HTR-8/SVneo (cell line): ENCODE measurements at places on chromosomes 13 and 19.
A peak's percentile ranks its signal among the peaks of the same experiment; 100 is the strongest.

GRCh38 chr19:41159881-41160280 is 33.1 kb upstream of the CYP2S1 start:
- no peak for DNase-seq

GRCh38 chr13:88217883-88218282 is 546.7 kb downstream of the SLITRK5 start:
- DNase-seq: peak; percentile 3

- DNase-seq: no peak
Observed at GRCh38 chr13:36870050-36870692, 49.9 kb downstream of the SMAD9 start.

DNA sequence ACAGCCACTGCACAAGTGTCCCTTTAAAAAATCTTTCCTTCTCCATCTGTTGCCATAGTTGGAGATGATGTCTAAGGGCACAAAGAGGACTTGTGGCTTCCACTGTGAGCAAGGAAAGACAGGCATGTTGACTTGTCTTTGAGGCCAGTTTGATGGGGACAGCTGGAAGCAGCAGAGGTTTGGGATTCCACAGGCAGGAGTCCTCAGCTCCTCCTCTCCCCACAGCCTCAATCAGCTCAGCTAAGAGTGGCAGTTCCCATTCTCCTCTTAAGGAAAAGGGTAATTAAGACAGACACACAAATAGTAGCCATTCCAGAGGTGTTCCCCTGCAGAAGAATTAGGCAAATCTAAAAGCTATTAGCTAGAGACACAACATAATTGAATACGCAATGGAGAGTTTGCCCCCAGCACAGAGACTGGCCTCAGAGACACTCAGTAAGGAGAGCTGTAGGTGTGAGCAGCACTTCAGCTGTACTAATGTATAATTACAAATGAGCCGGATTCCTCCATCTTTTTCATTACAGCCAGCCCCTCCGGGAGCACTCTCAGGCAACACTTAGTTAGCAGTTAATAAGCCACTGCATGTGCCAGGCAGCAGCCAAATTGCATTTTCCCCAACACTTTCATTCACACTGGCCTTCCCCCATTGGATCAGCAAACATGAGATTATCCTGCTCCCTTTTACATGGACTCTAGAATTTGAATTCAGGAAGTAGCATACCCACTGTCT is 434.0 kb downstream of the FOXO1 start:
- no peak for DNase-seq

DNA sequence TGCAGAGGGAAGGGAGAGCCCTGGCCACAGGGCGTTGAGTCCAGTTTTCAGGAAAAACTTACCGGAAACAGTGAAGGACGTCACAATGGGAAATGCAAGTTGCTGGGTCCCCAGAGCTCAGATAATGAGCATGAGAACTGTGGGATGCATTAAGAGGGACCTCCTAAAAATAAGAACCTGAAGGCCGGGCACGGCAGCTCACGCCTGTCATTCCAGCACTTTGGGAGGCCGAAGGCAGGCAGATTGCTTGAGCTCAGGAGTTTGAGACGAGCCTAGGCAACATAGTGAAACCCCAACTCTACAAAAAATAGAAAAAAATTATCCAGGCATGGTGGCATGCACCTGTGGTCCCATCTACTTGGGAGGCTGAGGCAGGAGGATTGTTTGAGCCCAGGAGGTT is 170.6 kb downstream of the URI1 start:
- DNase-seq: no peak

GRCh38 chr13:41775251-41775650 is 185.7 kb downstream of the VWA8 start:
- no peak for DNase-seq

GRCh38 chr19:51546650-51547396 is 15.4 kb upstream of the SIGLEC6 start:
- DNase-seq: no peak

DNA sequence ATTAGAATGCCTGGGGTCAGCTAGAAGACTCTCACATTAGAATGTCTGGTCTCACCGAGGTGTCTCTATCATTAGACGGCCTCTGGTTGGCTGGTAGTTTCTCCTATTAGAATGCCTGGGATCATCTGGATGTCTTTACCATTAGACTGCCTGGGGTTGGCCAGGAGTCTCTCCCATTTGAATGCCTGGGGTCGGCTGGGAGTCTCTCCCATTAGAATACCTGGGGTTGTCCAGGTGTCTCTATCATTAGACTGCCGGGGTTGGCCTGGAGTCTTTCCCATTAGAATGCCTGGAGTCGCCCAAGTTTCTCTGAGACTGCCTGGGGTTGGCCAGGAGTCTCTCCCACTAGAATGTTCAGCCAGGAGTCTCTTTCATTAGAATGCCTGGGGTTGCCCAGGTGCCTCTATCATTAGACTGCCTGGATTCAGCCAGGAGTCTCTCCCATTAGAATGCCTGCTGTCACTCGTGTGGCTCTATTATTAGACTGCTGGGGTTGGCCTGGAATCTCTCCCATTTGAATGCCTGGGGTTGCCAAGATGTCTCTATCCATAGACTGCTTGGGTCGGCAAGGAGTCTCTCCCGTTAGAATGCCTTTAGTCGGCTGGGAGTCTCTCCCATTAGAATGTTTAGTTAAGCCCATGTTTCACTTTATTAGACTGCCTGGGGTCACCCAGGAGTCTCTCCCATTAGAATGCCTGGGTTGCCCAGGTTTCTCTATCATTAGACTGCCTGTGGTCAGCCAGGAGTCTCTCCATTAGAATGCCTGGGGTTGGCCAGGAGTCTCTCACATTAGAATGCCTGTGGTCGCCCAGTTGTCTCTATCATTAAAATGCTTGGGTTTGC is 1467.8 kb downstream of the UQCRFS1 start:
- no peak for DNase-seq

DNA sequence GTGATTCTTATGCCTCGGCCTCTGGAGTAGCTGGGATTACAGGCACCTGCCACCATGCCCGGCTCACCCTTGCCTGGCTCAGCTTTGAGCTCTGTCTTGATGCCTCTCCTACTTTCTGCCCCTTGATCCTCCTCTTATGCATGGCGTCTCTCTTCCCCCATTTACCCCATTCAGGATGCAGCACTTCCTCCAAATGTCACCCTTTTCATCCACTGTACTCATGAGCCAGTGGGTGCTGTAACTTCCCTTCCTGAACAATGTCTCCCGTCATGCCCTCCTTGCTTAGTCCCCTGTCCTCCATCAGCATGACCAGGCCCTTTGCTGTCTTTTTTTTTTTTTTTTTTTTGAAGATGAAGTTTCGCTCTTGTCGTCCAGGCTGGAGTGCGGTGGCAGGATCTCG is 3.4 kb upstream of the SIGLEC9 start:
- DNase-seq: no peak

DNA sequence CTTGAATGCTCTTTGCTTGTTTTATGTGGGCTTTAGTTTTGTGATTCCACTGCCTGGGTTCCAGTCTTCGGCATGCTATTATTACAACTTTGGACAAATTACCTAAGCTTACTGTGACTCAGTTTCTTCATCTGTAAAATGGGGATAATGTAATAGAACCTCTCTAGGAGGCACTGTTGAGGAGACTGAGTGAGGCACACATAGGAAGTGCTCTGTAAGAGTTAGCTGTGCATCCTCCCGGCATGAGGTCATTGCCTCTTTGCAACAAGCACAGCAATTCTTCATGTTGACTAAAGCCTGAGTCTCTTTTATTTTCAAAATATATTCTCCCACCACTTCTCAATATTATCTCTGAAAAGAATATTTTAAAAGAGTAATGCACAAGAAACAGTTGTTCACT is 227.4 kb downstream of the DLEU7 start:
- DNase-seq: no peak

GRCh38 chr13:20303636-20304035 is 71.5 kb upstream of the GJB6 start:
- DNase-seq: no peak

DNA sequence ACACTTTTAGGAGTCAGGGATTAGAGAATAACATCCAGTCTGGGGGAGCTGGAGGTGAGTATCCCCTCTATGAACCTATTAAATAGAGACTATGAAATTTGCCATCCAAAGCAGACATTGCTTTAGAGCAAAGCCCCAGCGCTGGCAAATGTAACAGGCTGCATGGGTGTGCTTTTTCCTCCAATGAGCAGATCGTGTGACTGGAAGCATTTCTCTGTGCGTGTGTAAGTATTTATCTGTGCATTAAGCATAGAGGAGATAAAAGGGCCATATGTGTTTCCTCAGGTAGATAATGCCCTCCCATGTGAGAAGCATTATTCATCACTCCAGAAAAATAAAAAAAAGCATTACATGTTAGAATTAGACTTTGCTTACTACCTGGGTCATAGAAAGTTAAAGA is 924 bp downstream of the TNFSF13B start:
- DNase-seq: no peak

DNA sequence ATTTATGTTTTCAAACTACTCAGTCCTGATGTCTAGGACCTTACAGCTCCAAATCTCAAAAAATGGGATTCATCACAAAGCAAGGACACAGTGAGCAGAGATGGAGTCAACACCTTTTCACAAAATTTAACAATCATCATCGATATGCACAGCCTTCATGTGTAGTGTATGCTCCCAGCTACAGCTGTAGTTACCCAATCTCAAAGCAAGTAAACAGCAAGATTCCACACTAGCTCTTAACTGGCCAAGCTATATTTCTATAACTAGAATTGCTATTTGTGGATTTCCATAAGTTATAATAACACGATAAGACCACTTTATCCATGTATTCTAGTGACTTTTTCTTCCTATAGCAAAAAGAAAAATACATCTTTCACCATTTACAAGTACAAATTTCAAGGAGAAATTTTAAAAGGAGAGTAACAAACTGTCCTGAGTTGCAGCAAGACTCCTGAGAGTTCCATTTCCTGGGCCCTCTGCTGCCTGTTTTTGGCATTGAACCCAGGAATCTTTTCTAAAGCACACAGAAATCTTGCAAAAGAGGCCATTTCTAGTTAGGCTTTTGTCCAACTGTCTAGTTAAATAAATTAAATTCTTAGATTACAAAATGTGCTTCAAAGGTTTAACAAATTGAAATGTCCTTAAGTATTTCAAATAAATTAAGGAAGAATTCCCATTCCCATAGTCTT is 460.6 kb downstream of the FGF14 start:
- DNase-seq: no peak

DNA sequence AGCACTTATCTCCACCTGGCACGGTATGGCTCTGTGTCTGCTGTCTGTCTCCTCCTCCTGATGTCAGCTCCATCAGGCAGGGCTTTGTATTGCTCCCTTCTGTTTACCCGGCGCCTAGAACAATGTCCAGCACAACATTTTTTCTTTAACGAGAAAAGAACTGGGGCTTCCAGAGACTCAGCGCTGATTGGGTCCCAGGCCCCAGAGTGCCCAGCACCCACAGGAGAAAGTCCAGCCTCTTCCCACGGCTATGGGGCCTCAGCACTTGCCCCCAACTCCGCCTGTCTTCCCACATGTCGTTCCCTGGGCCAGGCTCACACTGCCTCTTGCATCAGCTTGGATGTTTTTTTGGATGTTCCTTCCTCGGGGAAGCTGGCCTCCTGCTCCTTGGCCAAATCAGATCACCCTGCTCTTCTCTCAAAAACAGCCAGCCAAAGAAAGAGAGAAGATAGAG is 6.9 kb downstream of the MYPOP start:
- DNase-seq: no peak

- no peak for DNase-seq
Observed at GRCh38 chr19:39602224-39602623, at the start of gene LGALS13. LGALS13 (plus strand) TSS chr19:39602524; CDS start chr19:39602569, 45 bp downstream.

- DNase-seq: peak; percentile 41
Observed at GRCh38 chr13:80048802-80049201, 292.1 kb downstream of the SPRY2 start.

GRCh38 chr13:101915755-101916107 is 463.3 kb downstream of the ITGBL1 start:
- no peak for DNase-seq

DNA sequence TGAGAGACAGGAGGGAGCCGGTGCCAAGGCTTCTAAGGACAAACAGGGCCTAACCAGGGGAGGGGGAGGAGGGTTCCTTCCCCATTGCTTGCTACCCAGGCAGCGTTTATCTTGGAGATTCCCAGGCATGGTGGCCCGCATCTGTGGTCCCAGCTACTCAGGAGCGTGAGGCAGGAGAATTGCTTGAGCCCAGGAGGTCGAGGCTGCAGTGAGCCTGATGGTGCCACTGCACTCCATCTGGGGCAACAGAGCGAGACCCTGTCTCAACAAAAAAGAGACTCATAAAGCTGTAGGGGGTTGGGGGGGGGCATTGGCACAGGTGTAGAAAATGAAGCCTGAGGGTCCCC is 11.4 kb downstream of the TIMM13 start:
- no peak for DNase-seq

GRCh38 chr19:53102206-53102755 is 941 bp downstream of the ZNF160 start:
- no peak for DNase-seq

DNA sequence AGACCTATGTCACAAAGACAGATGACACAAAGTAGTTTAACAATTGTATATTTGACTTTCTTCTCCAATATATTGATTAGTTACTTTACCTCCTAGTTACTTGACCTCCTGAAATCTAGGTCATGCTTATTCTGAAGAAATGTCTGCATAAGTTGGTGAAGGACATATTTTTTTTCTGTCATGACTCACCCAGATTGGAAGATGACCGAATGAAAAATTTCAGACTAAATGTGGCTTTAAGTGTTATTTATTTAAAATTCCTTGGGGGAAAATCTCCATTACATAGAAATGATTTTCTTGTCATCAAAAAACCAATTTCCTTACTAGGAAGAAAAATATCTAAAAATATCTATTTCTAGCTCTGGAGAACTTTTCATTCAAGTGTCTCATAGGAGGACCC is 217.1 kb downstream of the POSTN start:
- no peak for DNase-seq

GRCh38 chr13:110855363-110855762 is 59.5 kb downstream of the ANKRD10 start:
- no peak for DNase-seq

GRCh38 chr19:17510220-17510993 is 1.0 kb upstream of the PGLS start:
- no peak for DNase-seq

DNA sequence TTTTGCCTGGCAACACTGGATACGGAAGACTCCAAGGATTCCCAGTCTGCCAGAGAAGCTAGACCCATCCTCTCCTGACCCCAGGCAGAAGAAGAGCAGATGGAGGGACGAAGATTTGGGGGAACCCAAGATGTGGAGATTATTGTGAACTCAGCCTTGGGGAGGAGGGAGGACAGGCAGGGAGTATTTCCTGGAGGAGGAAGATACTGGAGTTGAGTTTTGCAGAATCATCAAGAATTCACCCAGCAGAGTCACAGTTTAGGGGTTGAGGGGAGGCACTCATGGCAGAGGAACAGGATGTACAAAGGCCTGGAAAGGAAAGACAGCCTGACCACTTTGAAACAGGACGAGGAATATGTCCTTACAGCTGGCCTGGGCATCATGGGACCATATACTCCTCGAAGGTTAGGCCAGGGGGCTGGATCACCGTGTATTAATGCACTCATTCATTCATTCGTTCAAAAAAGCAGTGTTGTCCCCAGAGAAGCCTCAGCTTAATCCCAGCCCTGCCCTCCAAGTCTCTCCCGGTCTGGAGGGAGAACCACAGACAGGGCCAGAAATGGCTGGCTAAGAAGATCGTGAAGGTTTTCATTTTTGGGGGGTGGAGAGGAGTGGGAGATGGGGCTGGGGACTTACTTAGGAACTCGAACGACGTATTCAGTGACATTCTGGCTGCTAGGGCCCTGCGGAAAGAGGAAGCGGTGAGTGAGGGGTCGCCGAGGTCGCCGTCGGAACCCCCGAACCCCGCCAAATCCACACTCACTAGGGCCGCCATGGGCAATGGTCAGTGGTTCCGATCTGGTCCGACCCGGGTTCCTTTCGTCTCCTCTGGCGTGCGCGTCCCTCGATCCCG is 517 bp downstream of the GTF2F1 start:
- no peak for DNase-seq

GRCh38 chr19:51915324-51915867 is 10.6 kb upstream of the ZNF649 start:
- no peak for DNase-seq
